ENCODE measurements at places on chromosomes 4 and X.
A peak's percentile ranks its signal among the peaks of the same experiment; 100 is the strongest.

GRCh38 chr4:80074651-80075050, 1.6 kb upstream of the ANTXR2 start:
- DNase-seq: no peak

GRCh38 chrX:630612-631496, at the start of gene SHOX:
TSS of gene SHOX (plus strand) at chrX:630791. CDS start at chrX:630898, 107 bp downstream.
- DNase-seq: no peak

DNA sequence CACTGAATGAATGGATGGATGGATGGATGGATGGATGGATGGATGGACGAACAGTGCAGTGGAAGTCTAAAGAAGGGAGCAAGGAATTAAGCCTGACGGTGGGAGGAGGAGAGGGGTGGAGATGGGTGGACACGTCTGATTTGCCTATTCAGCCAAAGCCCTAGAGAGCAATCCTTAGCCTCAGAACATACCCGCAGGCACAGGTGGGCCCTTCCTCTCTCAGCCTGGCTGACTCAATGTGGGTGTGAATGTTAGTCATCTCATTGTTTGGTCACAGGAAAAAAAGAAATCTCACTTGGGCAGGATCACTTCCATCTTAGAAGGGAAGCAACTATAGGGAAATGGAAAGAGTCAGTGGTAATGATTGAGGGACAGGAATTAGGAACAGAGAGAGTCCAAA, 165.9 kb downstream of the PJA1 start:
- DNase-seq: no peak

DNA sequence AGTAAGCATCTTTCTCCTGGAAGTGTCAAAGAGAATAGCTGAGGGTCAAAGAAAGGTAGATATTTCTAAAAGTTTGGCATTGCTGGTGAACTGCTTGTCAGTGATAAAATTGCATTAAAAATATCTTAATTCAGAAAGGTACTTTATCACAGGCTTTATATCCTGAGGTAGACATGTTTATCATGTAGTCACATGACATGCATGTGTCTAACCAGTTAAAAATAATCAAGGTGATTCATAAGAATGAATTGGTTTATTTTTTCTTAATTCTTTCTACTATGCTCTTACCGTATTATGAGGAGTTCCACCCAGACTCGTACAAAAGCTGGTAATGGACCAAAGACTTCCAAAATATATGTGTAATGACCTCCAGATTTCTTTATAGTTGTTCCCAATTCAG, 6.1 kb downstream of the SLC7A11 start:
- no peak for DNase-seq

DNA sequence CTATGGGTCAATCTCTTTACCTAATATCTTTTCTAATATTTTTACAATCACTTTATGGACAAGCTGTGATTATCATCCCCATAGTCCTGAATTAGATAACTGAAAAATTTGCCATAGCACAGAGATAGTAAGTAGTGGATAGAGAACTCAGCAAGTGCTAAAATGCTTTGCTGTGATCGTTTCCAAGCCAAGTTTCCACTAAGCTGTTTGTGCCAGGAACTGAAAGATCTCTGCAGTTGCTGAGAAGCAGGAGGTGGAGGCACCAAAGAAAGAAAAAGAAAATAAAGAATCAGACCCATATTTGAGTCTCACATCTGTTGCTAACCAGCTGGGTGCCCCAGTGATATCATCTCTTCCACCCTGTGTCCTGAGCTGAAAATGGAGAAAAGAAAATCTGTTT, 605.6 kb upstream of the BOD1L1 start:
- DNase-seq: no peak

- no peak for DNase-seq
Measured at GRCh38 chr4:150401083-150401687, 180.8 kb upstream of the MAB21L2 start.

DNA sequence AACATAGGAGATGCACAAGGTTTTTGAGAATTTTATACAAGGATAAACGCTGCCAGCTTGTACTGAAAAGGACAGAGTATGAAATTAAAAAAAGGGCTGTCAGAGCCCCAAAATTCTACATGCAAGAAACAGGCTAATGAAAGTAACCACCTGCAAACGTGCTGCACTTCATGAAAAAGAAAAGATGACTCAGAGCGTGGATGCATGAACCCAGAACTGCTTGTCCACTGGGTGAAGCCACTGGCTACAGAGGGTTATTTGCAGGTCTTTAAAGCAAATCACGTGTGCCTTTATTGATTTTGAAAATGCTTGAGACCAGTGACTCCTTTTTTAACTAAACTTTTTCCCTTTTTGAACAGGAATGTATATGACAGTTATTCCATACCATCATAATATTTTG, 25.3 kb upstream of the FRMD7 start:
- DNase-seq: no peak

DNA sequence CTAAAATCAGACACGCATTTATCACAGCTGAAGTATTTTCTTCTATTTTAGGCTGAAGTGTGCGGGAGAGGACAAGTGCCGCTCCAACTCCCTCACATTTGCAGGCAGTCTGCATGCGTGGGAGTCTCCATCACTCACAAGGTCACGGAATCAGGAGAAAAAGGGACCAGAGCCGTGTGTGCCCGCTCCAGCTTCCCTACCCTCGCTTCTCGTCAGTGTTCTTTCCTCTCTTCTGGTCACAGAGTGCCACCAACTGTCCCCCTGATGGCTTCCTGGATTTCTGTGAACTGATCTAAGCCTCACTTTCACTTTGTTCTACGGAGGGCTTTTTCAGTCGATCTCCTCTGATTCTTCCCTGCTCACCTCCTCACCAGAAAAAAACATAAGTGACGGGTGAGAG, 407.4 kb upstream of the AADAT start:
- no peak for DNase-seq

GRCh38 chr4:185358514-185358913, 37.2 kb downstream of the LRP2BP start:
- DNase-seq: no peak

- DNase-seq: no peak
Measured at GRCh38 chrX:41664908-41665307, 23.9 kb upstream of the GPR34 start.

- no peak for DNase-seq
Measured at GRCh38 chr4:7034262-7035081, 8.7 kb upstream of the TADA2B start.

DNA sequence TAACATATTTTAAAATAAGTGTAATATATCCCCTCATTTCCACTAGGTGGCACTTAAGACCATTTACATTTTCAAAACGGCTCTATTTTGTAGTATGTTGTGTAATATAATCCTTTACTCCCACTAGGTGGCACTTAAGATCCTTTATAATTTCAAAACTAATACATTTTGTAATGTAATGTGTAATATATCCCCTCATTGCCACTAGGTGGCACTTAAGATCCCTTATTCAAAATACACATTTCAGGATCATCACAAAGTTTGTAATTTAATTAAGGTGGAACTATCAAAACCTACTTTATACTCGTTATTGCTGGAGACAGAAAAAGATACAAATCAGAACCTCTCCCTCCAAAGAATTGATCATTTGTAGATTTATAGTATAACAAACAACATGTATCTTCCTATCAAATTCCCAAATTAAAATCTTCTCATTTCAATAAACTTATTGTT, 132.5 kb downstream of the ARHGAP6 start:
- DNase-seq: peak; percentile 17

GRCh38 chr4:55524844-55525571, 21.7 kb downstream of the CLOCK start:
- no peak for DNase-seq

- no peak for DNase-seq
Measured at GRCh38 chr4:186137196-186137794, 32.8 kb downstream of the FAM149A start.

DNA sequence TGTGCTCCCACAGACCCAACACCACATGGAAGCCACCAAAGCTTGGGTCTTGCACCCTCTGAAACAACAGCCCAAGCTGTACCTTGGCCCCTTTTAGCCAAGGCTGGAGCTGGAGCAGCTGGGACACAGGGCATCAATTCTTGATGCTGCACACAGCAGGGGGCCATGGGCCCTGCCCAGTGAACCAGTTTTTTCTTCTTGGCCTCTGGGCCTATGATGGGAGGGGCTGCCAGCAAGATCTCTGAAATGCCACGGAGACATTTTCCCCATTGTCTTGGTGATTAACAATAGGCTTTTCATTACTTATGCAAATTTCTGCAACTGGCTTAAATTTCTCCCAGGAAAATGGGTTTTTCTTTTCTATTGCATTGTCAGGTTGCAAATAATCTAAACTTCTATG, 49.0 kb downstream of the SPANXA2 start:
- DNase-seq: no peak

DNA sequence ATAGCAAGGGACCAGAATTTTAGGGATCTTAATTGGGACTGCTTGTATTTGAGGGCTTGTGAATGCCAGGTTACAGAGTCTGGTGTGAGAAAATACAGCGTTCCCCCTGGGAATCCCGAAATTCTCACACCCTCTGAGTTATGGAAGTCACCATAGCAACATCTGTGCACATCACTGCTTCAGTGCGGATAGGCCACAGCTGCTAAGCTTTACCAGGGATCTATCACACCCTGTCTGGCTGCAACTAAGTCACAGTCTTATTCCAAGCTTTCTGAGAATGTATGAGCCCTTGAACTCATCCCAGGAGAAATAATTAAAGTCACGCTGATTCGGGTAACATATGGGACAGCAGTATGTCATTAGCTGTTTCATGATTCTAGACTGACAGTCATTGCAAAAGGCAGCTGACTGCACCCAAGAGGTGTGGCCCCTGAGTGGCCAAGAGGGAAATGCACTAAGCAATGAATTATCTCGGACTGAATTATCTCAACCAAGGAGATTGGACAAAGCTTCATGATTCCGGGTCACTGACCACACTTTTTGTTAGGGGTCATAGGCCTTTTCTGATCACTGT, 46.7 kb upstream of the BTC start:
- DNase-seq: no peak

DNA sequence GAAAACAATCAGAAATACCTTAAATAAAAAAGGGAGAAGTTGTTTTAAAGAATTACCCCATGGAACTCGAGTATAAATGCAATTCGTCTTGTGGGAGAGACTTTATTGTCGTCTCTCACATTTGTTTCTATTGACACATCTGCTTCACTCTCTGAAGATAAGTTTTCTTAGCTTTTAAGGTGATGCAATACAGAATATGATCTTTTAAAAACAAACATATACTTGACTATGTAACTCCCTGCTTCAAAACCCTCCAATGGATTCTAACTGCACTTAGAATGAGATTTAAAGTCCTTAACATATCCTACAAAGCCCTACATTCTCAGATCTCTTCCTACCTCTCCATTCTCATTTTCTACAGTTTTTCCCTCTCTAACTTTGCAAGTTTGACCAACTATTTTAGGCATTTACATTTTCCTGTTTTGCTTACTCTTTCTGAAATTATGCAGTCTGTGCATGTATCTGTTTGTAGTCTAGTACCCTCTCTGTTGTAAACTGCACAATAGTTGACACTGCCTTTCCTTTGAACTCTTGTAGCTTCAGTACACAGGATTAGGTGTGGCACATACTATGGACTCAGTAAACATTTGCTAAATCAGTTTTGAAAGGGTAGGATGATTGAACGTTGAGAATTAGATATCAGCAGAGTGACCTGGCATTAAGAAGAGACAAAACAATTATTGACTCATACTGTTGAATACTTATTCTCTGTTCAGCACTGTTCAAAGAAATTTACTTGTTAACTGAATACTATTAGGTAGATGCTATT, 59.8 kb downstream of the AGTR2 start:
- DNase-seq: no peak

Measured in GM18507 (cell line).